Activated T-cell treated with anti-CD3 and anti-CD28 coated beads for 48 hours (primary cell): ENCODE measurements at places on chromosomes 4 and X.

- no peak for DNase-seq
These were observed 59.3 kb downstream of the JADE1 start for GRCh38 chr4:128868758-128869157.

DNA sequence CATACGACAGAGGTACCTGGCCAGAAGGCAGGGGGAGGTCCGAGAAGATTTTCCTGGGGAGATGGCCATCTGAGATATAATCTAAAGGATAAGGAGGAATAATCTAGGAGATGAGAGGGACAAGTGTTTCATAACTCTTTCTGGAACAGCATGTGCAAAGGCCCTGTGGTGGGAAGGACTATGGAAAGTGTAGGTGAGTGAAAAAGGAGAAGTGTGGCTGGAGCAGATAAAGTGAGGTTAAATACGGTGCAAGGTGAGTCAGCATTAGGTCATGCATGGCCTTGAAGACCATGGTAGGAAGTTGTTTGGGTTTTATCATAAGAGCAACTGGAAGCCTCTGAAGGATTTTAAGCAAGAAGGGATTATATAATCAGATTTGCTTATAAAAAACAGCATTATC lies 34.6 kb upstream of the MTM1 start:
- DNase-seq: no peak

GRCh38 chrX:13752141-13752540 lies 17.6 kb downstream of the OFD1 start:
- no peak for DNase-seq

DNA sequence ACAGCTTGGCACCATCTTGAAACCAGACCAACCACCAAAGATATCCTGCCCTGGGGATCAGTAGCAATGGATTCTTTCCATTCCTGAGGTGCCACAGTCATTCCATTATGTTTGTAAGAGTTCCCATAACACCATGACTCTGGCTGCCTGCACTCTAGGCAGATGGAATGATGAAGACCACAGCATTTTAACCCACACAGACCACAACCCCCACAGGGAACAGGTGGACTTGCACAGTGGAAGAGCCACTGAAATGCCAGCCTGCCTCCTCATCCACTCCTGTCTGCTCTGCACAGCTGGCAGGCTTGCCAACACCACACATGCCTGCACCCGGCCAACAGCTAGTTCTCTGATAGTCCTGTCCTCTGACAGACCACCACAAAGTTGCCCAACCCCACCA lies 2362.2 kb upstream of the AGA start:
- DNase-seq: no peak

GRCh38 chrX:17435476-17435875 lies 60.5 kb downstream of the NHS start:
- DNase-seq: no peak

DNA sequence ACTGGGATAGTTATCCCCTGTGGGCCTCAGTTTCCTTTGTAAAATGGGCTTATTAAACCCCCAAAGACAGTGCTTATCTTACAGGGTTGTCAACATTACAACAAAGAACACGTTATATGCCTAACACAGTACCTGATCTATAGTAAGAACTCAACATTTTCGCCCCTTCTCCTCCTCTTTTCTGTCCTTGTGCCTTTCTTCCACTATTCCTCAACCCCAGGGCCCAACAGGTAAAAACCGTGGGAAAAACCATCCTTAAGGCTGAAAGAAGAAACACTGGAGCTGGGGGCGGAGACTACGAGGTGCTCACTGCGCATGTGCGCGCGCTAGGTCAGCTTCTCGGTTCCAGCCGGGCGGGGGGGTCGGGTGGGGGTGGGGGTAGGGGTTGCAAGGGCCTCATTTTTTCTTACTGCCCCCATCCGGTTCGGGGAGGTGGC lies 426 bp upstream of the XIAP start:
- DNase-seq: no peak

- DNase-seq: peak; percentile 3
These were observed 620.6 kb downstream of the BCOR start for GRCh38 chrX:39477031-39477761.

GRCh38 chrX:53312946-53313727 lies 31.8 kb upstream of the IQSEC2 start:
- peak; percentile 27 for DNase-seq

DNA sequence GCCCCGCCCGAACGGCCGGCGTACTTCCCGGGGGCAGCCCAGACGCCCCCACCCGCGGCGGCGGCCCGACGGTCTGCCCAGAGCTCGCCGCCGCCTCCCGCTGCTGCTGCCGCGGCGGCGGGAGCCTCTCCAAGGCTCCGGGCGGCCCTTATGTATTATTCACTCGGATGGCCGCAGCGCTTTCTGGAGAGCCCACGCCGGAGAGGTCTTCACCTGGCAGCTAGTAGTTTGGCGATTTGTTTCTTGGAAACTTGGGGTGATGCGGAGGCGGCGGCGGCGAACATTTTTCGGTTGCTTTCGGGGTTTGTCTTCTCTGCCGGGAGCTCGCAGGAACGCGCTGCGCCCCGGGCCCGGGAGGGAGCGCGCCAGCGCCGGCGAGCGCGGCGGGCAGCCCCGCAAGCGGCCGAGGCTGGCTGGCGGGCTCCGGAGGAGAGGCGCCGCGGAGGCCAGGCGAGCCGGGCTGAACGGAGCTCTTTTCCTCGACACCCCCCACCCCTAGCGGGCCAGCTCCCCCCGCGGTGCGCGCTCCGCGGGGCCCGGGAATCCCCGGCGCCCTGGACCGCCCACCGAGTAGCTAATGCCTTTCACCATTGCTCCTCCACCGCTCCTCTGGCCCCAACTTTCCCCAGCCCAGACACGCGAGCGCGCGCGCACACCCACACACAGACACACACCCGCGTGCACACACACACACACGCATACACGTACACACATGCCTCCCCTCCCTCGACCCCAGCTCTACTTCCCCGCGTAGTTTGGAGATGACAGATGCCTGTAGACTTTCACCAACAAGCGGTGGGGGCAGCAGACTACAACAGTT lies 113.5 kb downstream of the DHX15 start:
- DNase-seq: peak; percentile 18

DNA sequence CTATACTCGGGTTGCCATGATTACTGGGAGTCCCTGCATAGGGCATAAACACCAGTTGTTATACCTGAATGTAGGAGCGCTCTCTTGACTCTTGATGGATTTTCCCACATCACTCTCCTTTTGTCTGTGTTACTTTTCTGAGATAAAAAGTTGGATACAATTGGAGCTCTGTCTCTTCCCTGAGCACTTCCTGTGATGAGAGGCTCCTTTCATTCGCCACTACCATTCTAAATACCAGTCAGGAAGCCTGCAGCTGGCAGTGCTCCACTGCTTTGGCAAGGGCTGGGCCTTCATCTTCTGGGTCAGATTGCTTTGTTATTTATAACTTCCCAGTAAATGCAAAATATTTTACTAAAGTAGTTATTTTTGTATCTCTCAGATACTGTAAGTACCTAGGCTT lies 13.9 kb downstream of the TCEANC start:
- DNase-seq: no peak

- no peak for DNase-seq
These were observed 86.5 kb downstream of the SH3KBP1 start for GRCh38 chrX:19800821-19801374.

- DNase-seq: no peak
These were observed 8.4 kb downstream of the ANK2 start for GRCh38 chr4:113057891-113058290.

DNA sequence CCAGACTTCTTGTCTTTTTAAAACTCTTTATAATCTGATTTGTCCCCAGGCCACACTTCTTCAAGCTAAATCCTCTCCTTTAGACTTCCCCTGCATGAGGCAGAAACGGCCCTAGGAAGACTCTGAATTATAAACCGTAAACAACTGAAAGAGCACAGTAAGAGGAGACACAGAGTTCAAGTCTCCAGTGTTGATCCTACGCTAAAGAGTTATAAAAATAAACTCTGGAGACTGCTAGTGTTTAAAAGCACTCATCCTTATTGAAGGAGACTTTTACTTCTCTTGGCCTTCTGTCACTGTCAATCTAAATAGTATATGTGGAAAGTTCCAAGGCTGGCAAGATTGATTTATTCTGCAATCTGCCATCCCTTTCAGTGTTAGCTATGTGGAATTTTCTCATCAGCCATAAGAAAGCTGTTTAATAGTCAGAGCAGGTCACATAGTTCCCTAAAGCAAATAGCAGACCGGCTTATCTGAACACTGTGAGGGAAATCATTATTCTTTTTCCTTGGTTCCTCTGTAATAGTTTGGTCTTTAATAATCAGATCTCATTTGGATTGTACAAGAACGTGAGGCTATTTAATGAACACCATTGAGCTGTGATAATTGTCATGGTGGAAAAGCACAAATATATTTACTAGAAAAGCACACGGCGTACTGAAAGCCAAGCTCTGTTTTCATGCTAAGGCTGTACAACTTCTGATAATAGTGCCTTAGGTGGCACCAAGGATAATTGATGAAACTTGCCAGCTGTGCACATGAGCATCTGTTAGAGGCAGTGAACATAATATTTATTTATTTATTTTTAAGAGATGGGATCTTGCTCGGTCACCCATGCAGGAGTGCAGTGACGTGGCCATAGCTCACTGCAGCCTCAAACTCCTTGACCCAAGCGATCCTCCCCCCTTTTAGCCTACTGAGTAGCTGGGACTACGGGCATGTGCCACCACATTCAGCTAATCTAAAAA lies 157.7 kb downstream of the CEP135 start:
- DNase-seq: no peak

- peak; percentile 48 for DNase-seq
These were observed 250 bp downstream of the USP9X start for GRCh38 chrX:41085512-41085877.

- no peak for DNase-seq
These were observed 859.3 kb upstream of the AADAT start for GRCh38 chr4:170949084-170949483.

DNA sequence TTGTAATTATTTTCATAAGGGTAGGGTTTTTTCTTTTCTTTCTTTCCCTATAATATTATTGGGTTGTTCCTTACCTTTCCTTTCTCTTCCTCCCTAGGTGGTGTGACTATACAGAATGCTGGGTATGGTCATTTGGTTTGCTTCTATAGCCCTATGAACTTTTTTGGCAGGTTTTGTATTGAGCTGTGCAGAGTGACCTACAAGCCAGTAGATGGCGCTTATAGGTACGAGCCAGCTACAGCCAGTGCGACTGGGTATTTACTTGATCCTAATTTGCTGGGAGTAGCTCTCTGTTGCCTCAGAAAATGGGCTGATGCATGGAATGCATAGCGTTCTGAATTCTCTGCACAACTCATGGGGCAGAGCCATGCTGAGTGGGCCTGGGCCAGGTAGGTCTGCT lies 423.3 kb downstream of the MAGEE1 start:
- no peak for DNase-seq

- no peak for DNase-seq
These were observed 2.4 kb upstream of the AFF2 start for GRCh38 chrX:148498067-148498466.

GRCh38 chr4:8543623-8544022 lies 36.6 kb upstream of the GPR78 start:
- DNase-seq: no peak

GRCh38 chrX:42803320-42803719 lies 25.4 kb upstream of the PPP1R2C start:
- no peak for DNase-seq

- DNase-seq: no peak
These were observed 173.1 kb downstream of the VSIG4 start for GRCh38 chrX:65866773-65867172.

- DNase-seq: no peak
These were observed 51.5 kb downstream of the STARD8 start for GRCh38 chrX:68698942-68699341.

DNA sequence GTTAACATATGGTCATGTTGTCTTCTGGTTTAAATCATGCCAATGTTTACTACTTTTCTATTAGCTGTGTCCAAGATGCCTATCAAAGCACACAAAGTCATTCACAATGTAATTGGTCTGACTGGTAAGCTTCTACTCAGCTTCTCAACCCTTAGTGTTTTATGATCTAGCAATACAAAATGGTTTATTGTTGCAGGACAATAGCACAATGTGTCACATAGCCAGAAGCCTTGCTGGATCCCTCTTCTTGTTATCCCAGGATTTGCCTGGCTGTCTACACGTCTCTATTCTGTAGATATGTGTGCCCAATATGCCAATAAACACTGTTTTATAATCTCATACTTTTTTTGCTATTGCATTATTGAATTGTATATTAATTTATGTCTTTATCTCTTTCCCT lies 1111.0 kb upstream of the AGA start:
- no peak for DNase-seq

- no peak for DNase-seq
These were observed 112.5 kb downstream of the PDLIM5 start for GRCh38 chr4:94564252-94564651.

DNA sequence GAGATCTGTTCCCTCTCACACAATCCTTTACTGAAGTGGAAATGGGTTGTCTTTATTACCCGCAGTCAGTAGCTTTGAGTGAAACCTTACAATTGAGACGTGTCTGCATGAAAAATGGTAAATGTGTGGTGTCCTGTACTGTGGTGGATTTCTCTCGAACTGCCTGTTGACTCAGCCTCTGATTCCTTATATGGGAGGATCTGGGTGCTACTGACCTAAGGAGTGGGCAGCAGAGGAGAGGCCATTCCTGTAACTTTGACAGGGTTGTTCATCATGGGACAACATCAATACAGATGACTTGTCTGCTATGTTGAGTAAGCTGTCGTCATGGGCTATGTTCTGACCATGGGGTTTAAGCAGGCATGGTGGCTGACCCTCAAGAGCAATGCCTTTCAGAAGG lies 159.6 kb upstream of the WDR1 start:
- no peak for DNase-seq

GRCh38 chr4:88737307-88737941 lies 39.8 kb upstream of the NAP1L5 start:
- no peak for DNase-seq

DNA sequence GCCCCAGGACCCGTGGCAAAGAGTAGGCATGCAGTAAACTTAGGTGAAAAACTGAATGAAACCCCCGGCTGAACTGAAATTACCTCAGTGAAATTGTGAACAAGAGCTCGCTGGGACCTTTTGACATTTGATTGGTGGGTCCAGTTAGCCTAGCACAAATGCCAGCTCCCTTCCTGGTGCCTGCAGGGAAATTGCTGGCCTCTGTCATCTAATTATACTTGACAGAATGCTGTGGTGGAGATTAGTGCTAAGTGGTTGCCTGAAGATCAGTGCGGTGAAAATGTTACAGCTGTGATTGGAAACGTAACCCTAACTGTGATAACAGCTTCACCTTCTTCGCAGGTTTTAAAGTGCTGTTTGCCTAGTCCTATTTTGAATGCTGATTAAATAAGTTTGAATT lies 43.0 kb downstream of the ADD1 start:
- DNase-seq: no peak

- no peak for DNase-seq
These were observed 41.9 kb upstream of the SLC4A4 start for GRCh38 chr4:71296945-71297344.

GRCh38 chr4:144371485-144371884 lies 231.0 kb upstream of the GYPA start:
- no peak for DNase-seq

GRCh38 chr4:112214390-112215264 lies 17.0 kb upstream of the AP1AR start:
- DNase-seq: no peak

DNA sequence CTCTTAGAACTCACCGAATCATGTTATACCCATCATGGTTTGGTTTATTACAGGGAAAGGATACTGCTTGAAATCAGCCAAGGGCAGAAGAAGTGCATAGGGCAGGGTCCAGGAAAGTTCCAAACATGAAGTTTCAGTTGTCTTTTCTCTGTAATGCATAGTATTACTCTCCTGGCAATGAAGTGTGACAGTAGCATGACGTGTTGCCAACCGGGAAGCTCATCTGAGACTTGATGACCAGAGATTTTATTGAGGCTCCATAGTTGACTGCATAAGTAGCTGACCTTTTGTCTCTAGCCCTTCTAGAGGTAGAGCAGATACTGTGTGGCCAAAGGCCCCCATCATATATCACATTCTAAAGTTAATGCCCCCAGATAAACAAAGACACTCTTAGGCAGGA lies 72.1 kb downstream of the BEND4 start:
- no peak for DNase-seq
